ENCODE measurements at places on chromosomes 6 and 20.

- no peak for DNase-seq
These were observed 30.5 kb downstream of the SAYSD1 start for GRCh38 chr6:39084506-39084905.

GRCh38 chr20:20130399-20130798, 78.1 kb downstream of the CFAP61 start:
- no peak for DNase-seq

- no peak for DNase-seq
These were observed 576.4 kb downstream of the LMBRD1 start for GRCh38 chr6:69220375-69220774.

DNA sequence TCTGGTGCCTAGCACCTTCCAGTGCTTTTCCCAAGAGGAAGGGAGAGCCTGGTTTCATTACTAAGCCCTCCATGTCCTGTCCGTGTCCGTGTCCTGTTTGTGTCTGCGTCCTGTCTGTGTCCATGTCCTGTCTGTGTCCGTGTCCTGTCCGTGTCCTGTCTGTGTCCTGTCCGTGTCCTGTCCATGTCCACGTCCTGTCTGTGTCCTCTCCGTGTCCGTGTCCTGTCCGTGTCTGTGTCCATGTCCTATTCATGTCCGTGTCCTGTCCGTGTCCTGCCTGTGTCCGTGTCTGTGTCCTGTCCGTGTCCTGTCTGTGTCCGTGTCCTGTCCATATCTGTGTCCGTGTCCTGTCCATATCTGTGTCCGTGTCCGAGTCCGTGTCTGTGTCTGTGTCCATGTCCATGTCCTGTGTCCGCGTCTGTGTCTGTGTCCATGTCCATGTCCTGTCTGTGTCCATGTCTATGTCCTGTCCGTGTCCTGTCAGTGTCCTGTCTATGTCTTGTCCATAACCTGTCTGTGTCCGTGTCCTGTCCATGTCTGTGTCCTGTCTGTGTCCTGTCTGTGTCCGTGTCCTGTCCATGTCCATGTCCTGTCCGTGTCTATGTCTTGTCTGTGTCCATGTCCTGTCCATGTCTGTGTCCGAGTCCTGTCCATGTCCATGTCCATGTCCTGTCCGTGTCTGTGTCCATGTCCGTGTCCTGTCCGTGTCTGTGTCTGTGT, 54.4 kb upstream of the BHLHE23 start:
- DNase-seq, result no peak

DNA sequence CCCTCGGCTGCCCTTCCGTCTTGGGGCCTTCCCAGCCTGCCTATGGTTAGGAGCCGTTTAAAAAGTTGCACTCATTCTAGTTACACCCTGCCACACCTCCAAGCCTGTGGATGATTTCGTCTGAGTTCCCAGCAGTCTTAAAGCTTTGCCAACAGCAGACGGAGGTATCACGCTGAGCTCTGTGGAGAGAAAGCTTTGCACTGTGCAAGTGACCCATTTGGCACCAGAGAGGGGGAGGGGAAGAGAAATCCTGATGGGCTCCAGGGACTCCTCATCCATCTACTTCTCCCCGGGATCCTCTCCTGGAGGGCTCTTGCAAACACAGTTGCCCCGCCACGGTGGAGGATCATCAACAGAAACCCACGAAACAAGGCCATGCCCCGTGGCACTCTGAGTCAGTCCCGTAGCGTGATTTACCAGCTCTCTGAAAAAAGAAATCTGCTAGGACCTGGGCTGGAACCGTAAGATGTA, 98.8 kb upstream of the CITED2 start:
- no peak for DNase-seq

- DNase-seq, result no peak
These were observed 19.7 kb downstream of the NDRG3 start for GRCh38 chr20:36726168-36726567.
